ENCODE measurements at places on chromosomes 4 and X.
A peak's percentile ranks its signal among the peaks of the same experiment; 100 is the strongest.

- DNase-seq: no peak
Measured at GRCh38 chr4:182103614-182104319, 139.4 kb upstream of the TENM3 start.

- no peak for DNase-seq
Measured at GRCh38 chrX:17769701-17770269, 32.5 kb downstream of the SCML1 start.

DNA sequence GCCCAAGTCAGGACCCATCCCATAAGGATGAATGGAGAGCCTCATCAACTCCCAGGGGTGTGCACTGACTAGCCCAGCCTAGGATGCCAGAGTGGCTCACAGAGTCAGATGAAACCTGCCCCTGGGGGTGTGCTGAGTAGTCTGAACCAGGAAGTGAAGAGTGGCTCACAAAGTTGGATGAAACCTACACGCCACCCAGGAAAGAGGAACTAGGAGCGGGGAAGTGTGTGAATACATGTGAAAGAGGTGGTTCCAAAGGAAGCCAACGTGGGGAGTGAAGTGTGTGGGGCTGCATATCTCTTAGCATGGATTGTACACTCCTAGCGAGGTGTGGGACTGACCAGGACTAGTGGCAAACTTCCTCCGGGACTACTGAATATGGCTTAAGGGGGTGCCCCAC is 902.1 kb upstream of the NDST4 start:
- DNase-seq: no peak

- no peak for DNase-seq
Measured at GRCh38 chr4:158571736-158572135, 50.1 kb downstream of the RXFP1 start.

- no peak for DNase-seq
Measured at GRCh38 chrX:57583477-57583876, 8.3 kb upstream of the ZXDB start.

- no peak for DNase-seq
Measured at GRCh38 chrX:136041254-136041812, 56.1 kb downstream of the SLC9A6 start.

DNA sequence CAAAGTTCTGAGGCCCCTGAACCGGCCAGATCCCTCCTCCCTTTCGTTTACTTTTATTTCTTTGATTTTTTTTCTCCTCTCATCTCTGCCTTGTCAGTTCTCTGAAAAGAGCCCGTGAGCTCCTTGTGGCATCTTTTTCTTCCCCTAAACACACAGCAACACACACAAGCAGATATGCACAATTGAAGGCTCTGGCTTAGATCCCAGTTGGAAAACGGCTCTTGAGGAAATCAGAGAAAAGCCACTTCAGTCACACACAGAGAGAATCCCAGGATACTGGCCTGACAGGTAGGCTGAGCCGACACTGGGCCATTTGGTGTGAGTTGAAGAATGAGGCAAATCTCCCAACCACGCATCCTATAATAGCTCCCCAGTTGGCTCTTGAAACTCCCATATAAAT is 12.9 kb downstream of the DIPK2B start:
- peak; percentile 2 for DNase-seq

DNA sequence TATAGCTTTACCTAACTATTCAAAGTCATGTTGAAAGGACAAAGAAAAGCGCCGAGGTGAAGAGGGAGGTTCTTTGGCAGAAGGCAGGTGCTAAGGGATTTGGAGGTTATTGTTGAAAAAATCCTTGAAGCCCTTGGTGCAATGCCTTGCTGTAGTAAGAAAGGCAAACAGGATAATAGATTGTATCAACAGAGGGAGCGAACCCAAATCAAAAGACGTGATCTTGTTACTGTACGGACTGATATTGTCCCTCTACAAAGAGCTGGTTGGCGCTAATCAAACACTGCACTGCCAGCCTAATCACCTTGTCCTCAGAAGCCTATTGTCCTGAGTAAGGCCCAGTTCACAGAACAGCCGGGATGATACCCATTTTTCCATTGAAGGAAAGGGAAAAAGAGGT is 182.9 kb downstream of the ZIC3 start:
- DNase-seq: peak; percentile 32

- DNase-seq: no peak
Measured at GRCh38 chrX:149073479-149073878, 431.6 kb downstream of the IDS start.

DNA sequence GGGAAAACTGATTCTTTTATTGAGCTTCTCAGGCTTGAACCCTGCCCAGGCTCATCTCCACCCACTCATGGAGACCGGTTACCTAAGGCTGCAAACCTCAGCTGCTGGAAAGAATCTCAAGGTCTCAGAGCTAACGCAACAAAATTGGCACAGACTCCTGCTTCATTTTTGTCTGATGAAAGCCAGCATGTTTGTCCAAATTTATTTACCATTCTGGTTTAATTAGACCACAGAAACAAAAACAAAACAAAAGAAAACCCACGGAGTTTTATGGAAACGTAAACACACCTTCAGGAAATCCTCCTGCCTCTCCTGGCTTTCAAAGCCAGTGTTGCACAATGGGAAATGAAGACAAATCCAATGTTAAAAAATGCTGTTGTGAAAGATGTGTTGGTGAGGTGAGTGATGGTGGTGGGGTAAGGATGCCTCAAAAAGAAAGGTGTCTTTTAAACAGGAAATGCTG is 56.4 kb upstream of the PDLIM3 start:
- no peak for DNase-seq

DNA sequence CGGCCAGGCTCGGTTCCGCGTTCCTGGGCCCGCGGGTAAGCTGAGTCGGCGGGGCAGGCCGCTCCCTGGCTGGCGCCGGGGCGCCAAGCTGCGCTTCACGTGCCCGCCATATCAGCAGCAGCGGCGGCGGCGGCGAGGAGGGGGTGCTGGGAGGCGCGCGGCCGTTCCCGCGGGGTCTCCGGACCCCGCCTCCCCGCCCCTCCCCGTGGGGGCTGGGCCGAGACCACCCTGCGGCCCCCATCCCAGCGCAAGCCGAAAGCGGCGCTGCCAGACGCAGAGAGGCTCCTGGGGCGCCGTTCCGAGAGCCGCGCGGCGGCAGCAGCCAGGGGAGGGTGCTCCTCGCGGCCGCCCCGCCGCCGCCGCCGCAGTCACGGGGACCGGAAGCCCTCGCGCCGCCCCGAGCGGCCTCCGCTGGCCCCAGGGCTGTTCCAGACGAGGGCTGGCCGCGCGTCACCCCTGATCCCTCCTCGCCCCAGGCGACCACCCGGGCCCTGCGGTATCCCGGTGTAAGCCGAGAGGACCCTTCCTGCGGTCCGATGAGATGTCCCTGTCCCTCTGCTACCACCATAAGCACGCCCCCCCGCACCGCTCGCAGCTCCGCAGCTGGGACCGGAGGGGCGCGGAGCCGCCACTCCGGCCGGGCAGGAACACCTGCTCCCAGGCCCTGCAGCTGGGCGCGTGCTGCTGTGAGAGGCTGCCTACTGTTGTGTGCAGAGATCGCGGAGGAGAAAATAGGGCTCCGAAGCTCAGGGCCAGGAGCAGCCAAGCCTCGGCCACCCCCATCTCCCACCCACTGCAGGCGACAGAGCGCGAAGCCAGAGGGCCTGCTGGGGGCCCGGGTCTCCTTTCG is 7.5 kb upstream of the BCOR start:
- peak; percentile 74 for DNase-seq

- DNase-seq: no peak
Measured at GRCh38 chrX:1327651-1328304, 8.8 kb upstream of the IL3RA start.

GRCh38 chr4:142596121-142596520 is 250.0 kb downstream of the INPP4B start:
- no peak for DNase-seq

DNA sequence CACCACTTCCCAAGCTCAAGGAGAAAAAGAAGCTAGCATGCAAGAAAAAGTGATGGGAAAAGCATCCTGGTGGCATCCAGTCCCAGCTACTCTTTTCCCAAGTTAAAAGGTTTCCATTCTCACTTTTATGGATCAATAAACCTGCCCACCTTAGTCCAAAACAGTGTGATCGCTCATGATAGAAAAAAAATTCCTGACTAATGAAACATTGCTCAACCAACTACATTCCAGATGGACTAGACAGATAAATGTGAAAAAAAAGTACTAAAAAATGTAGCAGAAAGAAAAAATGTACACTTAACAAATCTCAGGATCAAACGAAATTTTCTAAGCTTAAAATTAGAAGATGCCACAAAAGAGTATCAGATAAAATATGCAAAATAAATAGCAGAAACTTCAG is 312.2 kb downstream of the TMA16 start:
- DNase-seq: no peak

All from eye (tissue), 1 donor.